Amniotic stem cell (primary cell): ENCODE measurements at places on chromosomes 11 and 22.

- DNase-seq, result no peak
These were observed 64.5 kb upstream of the EMID1 start for GRCh38 chr22:29141078-29141688.

DNA sequence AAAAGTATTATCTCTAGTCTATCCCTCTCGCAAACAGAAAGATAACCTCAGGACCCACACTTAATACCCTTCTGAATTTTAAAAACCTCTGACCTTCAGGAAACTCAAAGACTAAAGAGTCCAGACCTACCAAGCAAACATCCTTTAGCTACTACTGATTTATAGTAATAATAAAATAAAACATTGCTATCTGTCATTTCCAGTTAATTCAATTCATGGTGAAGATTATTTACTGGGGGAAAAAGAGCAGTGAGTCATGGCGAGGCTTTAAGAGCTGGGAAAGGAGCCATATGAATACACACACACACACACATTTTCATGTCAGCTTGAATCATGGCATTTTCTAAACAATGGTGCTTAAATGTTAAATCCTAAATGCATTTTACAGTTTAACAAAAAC, 87.1 kb downstream of the FAM76B start:
- peak; percentile 63 for DNase-seq

- DNase-seq, result no peak
These were observed 4.4 kb downstream of the KCNJ5 start for GRCh38 chr11:128895526-128895925.

DNA sequence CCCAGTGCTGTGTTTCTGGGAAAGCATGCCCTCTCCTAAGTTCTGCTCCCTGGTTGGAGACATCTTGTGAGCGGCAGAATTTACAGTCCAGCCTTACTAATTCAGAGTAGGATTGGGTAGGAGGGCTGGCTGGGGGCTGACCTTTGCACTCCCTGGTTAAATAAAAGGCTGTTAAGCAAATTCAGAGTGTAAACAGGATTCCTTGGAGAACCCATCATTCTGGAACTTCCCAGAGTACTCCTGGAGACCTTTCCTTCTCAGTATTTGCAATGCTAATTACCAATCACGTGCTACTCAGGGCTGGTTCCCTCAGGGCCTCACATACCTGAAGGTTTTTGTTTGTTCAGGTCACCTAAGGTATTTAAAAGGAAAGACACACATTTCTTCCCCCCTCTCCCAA, 340.2 kb downstream of the TBC1D22A start:
- DNase-seq, result no peak

GRCh38 chr11:19691815-19692500, 20.7 kb upstream of the NAV2 start:
- no peak for DNase-seq

DNA sequence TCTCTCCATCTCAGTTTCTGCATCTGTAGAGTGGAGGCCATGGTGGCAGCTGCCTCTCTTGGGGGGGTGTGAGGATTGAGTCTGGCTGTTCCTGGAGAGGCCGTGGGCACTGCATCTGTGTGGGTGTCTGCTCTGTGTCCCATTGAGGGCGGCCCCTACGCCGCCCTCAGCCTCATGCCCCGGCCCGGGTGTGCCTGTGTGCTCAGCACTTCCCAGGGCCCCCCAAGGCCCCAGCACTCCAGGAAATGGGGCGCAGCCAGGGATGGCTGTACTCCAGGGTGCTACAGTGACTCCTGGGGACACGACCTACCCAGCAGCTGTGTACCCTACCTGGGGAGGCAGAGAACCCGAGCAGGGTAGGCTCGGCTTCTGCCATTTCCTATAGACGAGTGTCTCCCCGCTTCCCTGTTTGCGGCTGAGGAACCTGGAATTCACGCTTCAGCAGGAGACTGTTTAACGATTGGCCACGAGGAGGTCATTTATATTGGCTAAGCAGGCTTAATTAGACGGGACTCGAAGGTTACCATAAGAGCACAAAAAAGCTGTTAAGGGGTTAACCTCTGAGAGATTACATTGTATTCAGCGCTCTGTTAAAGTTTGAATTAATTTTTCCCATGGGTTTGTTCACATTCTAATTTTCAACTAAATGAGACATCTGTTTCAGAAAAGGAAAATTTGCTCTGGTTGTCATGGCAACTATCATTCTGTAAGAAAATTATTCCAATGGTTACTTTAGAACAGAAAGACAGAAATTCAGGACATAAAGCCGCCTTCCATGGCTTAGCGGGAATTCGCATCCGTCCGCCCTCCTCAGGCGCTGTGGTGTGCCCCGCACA, 76.4 kb downstream of the MPPED1 start:
- no peak for DNase-seq

- no peak for DNase-seq
These were observed 309.2 kb downstream of the FAT3 start for GRCh38 chr11:92533657-92534335.

DNA sequence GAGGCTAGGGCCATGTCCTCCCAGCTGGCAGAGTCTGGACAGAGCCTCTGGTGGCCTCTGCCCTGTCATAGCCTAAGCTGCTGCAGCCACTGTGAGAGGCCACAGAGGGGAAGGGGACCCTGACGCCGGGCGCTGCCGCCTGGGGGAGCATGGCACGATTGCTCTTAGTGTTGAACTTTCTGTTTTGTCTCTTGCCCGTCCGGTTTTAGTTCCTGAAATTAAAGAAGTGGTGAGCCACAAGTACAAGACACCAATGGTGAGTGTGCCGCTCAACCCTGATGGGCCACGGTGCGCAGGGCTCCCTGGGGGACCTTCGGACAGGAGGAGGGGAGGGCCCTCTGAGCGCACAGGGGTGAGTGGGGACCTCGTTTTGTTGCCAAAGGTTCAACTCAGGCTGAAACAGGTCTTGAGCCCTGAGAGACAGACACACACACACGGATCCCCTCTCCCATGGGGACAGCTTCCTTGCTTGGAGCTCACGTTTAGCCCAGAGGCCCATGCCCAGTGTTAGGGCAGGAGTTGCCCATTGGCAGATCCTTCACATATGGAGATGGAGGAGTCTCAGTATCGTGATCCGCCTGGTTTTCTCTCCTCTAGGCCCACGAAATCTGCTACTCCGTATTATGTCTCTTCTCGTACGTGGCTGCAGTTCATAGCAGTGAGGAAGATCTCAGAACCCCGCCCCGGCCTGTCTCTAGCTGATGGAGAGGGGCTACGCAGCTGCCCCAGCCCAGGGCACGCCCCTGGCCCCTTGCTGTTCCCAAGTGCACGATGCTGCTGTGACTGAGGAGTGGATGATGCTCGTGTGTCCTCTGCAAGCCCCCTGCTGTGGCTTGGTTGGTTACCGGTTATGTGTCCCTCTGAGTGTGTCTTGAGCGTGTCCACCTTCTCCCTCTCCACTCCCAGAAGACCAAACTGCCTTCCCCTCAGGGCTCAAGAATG, 23.8 kb downstream of the MYBPC3 start:
- DNase-seq, result no peak

GRCh38 chr11:34243600-34244464, 114.0 kb downstream of the ABTB2 start:
- DNase-seq, result peak; percentile 70

DNA sequence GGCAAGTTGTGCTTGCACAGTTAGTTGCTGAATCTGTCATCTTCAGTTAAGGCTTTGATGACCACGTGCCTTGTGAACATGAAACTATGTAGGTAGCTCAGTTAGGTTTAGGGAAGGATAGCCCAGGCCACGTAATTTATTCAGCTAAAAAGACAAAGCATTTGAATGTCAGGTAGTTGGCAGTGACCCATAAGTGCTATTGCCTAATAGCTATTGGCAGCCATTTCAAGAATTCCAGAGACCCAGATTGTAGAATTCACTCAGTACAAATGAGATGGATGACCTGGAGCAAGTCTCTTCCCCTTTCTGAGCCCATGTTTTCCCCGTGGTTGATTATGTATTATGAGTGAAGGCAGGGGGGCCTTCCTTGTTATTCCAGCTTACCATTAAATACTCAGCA, 265.3 kb upstream of the ANO5 start:
- DNase-seq, result no peak

GRCh38 chr11:66595245-66595904, 2.4 kb downstream of the CCS start:
- DNase-seq, result no peak

GRCh38 chr11:96267001-96267495, 75.9 kb downstream of the MAML2 start:
- DNase-seq, result no peak

GRCh38 chr11:57979532-57980079, 44.1 kb upstream of the OR9Q1 start:
- DNase-seq, result no peak

GRCh38 chr22:47659467-47660223, 897.2 kb downstream of the TBC1D22A start:
- no peak for DNase-seq

DNA sequence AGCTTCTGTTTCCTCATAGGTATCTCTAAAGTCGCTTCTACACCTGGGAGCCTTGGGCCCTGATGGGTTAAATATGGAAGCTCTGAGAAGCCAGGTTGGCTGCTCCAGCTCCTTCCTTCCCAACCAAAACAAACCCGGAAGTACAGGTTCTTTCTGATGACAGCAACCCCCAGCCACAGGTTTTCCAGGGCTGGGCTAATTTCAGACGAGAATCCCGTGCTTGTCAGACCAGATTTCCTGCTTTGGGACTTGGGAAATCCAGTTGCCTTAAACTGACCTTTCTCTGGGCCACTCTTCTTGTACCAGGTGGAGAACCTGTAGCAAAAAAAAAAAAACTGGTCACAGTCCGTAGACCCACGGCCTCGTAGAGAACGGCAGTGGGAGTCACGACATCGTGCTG, 51.9 kb downstream of the RBX1 start:
- no peak for DNase-seq

GRCh38 chr11:1733009-1733715, 17.2 kb downstream of the IFITM10 start:
- DNase-seq, result no peak

GRCh38 chr11:47466701-47467250, 17.8 kb upstream of the RAPSN start:
- no peak for DNase-seq

- no peak for DNase-seq
These were observed 35.0 kb downstream of the RASSF10 start for GRCh38 chr11:13043912-13044628.

GRCh38 chr11:83002053-83002452, 69.6 kb downstream of the RAB30 start:
- DNase-seq, result no peak

- no peak for DNase-seq
These were observed 223.9 kb upstream of the ZBED5 start for GRCh38 chr11:11081776-11082175.

DNA sequence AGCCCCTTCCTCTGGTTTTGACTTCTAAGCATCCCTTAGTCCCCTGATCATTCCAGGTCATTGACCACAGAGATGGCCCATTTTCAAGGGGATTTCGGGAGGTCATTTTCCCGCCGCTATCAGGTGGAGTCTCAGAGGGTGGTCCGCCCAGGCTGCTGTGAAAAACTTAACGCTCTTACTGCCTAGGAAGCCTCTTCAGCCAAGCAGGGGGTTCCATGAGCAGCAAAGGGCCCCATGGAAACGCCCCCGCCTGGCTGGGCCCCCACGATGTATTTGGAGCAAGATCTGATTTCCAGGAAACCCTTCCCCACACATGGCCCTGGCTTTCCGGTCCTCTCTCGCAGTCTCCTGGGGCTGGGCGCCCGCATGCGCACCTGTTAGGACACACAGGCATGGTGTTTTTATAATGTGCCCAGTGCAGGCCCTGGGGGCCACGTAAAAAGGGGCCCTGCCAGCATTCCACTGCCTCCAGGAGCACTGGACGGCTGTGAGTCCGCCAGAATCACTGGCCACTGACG, 32.5 kb downstream of the ANO1 start:
- DNase-seq, result no peak

DNA sequence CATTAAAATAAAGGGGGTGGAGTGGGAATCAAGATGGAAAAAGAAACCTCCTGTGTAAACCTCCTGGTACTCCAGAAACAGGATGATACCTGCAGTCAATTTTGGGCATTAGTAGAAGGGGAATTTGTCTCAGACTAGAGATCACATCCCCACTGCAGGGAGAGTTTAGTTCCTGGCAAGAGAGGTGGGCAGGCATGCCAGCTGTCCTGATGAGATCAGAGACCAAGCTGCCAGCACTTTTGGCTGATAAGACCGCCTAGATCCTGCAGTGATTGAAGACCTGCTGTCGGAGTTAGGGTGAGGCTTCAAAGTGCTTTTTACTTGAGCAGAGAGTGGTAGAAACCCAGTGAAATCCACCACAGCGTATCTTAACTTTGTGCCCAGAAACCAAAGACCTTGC, 29.7 kb upstream of the NELL1 start:
- DNase-seq, result no peak

GRCh38 chr11:115659061-115659963, 155.1 kb upstream of the CADM1 start:
- no peak for DNase-seq

- no peak for DNase-seq
These were observed 77.6 kb downstream of the ETS1 start for GRCh38 chr11:128509621-128510389.

DNA sequence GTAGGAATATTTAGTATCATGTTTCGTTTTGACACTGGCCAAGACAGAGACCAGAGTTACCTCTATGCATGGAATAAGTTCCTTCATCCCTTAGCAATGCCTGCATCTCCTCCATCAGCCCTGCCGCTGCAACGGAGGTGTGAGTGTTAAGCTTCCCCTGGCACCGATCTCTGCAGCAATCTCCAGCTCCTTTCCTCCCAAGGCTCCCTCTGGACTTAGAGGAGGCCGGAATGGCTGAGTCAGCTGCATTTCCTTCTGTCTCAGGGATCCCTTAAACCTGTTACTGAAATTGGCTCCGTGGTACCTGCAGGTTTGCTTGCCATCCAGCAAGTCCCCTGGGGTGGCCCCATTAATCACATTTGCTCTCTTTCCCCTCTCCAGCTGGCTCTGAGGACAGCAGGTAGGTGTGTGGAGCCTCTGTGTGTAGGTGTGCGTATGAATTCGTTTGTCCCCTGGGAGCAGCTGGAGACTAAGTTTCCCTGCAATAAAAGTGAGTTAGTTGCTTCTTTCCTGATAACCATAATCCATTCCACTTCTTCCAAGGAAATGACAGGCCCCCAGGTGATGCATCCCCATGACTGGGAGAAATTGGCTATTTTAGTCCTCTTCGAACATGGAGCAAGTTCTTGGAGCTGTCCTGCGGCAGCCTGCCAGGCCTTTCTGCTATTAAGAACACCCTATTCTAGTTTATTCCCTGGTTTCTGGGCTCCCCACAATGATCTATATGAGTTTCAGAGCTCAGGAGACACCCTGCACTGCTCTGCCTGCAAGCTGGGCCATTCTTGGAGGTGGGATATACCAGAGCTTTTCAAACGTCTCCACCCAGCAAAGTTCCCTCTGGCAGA, 457.2 kb upstream of the CADM1 start:
- DNase-seq, result no peak

DNA sequence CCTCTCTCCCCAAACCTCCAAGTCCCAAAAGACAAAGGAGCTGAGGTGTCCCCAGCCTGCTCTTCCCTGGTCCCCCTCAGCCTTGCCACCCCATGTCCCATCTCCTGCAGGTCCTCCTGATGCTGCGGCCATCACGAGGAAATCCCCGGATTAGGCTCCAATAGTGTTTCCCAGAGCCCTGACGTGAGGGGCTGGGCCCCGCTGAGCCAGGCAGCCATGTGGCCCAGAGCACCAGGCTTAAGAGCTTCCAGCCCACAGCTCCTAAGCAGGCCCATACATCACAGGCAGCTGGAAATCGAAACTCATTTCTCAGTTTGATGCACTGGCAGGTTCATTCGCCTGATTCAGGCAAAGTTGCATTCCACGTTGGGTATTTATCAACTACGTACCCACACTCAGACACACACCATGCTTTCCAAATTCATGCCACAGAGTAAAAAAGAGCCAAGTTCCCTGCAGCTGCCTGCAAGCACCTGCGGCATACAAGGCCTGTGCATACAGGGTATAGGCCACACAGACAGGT, 114.2 kb downstream of the CHST1 start:
- DNase-seq, result no peak

GRCh38 chr11:21814169-21814568, 378.7 kb upstream of the ANO5 start:
- DNase-seq, result no peak
